ENCODE measurements at places on chromosomes 5 and 9. TPM values are rescaled to one million over a fixed set of nuclear protein-coding genes. Genes with fewer than 3 reads are reported as not detected.

DNA sequence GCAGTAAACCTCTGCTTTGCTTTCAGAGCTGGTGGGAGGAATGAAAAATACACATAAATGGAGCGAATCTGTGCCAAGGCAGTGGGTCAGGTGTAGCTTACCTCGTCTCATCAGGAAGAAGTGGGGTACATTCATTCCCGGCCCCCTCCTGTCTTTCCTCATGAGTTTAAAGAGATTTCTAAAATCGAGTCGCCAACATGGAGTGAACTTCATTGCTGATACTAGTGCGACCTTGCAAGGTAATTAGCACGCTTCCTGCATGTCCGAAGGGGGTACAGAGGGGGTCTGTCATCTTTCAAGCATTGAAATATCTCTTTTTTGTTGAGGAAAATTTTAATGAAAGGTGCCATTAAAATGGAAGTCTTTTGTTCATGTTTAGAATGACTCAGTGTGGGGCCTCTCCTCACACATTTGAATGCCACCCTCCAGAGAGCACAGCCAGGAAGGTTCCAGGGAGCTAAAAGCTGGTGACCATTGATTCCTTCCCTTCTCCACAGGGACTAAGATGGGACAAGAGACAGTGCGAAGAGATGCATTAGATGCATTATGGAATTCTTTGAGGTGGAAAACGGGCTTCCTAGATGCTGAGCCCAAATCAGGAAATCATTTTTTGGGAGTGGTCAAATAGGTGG, 114.2 kb downstream of the IRX1 start:
- no peak overlapping the region for H3K27ac ChIP-seq
- no peaks in the 10 kb centered on the region for H3K36me3 ChIP-seq
- DNase-seq, result no peak
- no peaks in the 10 kb centered on the region for H3K27me3 ChIP-seq

DNA sequence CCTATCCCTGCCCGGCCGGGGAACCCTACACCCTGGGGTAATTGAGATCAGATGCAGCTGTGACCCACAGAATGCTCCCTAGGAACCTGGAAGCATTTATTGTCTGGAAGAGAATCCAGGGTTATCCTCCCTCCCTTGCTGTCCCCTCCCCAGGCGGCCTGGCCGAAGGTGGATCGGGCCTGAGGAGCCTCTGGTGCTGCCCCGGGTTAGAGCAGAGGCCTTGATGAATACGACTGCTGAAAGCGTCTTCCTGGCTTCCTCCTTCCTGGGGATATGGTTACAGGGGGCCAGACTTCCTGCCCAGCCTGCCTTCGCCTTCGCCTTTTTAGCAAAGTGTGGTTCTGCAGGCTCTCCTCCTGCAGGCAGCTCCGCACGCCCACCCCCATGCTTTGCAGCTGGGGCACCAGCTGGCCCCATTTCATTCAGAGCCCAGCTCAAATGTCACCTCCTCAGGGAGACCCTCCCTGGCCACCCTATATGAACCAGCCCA, 22.5 kb upstream of the PTGS1 start:
- no peak overlapping the region for H3K4me3 ChIP-seq
- H3K27me3 ChIP-seq, result no peaks in the 10 kb centered on the region
- no peaks in the 10 kb centered on the region for H3K4me1 ChIP-seq
- H3K27ac ChIP-seq, result peak overlapping the region; percentile 3

- no peak overlapping the region for H3K4me3 ChIP-seq
- H3K36me3 ChIP-seq, result no peaks in the 10 kb centered on the region
- H3K27me3 ChIP-seq, result no peaks in the 10 kb centered on the region
These were observed 13.3 kb upstream of the SEPTIN8 start for GRCh38 chr5:132790201-132790865.

DOCK2 gene
- 0.42 TPM for total RNA-seq

CER1 gene
- total RNA-seq, result not detected

DNA sequence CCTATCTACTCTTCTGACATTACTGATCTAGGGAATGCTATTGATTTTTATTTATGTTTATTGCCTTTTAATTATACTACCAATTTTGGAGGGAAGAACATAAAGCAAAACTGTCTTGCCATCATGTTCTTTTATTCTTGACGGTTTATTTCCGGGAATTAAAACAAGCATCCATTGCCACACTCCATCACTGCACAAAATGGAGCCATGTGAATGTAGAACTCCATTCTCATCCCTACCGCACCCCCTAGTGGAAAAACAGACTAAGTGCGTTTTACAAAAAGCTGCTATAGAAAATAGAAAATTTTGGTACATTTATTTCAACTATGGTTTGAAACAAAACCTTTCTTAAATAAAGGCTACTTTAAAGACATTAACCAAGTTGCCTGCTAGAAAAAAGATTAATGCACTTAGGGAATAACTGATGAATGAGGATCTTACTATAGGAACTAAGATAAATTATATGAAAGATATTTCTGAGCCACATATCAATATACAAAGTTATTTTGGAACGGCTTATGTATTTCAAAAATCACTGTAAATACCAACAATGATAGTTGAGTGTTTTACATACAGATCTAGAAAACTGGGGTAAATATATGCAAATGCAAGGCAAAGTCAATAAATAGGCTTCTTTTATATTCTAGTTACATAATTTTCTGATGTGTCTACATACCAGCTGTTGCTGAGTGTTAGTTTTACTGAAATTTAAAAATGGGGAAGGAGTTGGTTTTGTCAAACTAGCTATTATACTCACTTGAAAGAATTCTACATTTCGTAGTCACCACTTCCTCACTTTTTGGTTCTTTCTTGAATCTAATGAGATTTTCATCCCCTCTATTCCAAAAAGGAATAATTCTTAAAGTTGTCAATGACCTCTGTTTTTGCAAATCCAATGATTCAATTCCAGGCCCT, 26.5 kb downstream of the OXCT1 start:
- H3K4me3 ChIP-seq, result no peak overlapping the region
- peak; percentile 71 for DNase-seq
- H3K27me3 ChIP-seq, result no peaks in the 10 kb centered on the region
- H3K27ac ChIP-seq, result no peak overlapping the region
- no peaks in the 10 kb centered on the region for H3K4me1 ChIP-seq

GRCh38 chr5:149053072-149053695, 9.7 kb downstream of the SH3TC2 start:
- peak; percentile 47 for DNase-seq
- peaks cover 23% of the 10 kb centered on the region for H3K4me1 ChIP-seq
- H3K27me3 ChIP-seq, result no peaks in the 10 kb centered on the region

Data from MCF 10A (cell line).